ENCODE measurements at places on chromosomes 16 and 17.

- no peak for DNase-seq
Observed at GRCh38 chr16:49588729-49589384, 215.3 kb downstream of the C16orf78 start.

- no peak for DNase-seq
Observed at GRCh38 chr17:10119203-10120108, 79.0 kb downstream of the GAS7 start.

GRCh38 chr17:75390982-75391381 is 14.5 kb downstream of the GRB2 start:
- DNase-seq = no peak

DNA sequence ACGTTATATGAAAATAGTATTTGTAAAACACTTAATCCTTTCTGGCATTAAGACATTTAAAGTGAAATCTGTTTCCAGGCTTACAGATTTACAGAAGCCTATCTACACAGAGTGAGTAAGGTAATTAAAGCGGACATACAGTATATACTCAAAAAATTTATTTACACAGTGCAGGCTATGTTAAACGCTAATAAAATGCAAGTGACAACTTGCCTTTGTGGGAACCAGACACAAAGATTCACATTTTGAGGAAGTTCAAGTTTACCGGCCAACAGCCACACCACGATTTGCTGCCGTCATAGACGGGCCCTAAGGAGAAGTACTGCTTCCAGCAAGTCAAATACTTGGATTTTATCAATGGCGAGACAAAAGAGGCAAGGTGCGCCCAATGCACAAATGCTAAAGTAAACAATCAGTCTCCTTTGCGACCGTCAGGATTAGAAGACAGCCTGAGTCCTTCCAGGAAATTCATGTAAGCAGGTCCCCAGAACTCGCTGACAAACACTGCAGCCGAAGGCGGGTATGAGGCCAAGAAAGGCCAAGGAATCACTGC is 801 bp downstream of the VPS35 start:
- DNase-seq = no peak

DNA sequence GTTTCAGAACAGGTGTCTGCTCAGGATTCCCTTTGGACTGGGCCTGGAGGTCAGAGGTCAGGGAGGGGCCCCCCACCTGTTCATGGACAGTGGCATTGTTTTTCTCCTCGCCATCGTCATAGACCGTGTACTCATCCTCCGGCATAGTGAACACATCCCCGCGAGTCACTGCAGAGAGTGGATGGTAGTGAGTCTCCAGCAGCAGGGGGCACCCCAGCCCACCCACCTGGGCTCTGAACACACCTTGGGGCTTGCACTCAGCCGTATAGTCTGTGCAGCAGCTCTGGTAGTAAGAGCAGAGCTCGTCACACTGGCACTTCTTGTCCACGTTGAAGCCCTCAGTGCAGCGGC is 448 bp downstream of the VTN start:
- DNase-seq = no peak

All from NCI-H1694 (cell line).